ENCODE measurements at places on chromosomes 7 and 10. TPM values are rescaled to one million over a fixed set of nuclear protein-coding genes. Genes with fewer than 3 reads are reported as not detected.

DNA sequence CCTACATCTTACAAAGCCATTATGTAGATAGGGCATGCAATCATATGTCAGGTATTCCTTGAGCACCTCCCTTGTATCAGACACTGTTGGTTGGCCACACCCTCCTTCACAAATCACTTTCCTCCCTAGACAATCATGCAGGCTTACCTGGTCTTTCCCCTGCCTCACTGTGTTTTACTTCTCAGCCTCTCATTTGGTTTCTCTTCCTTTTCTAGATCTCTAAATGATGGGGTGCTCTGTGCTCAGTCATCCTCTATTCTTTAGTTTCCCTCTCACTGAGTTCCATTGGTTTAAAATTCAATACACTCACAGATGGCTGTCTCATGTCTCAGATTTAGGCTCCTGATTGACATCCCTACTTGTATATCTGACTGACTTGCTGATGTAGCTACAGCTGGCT is 31.4 kb downstream of the ANK3 start:
- DNase-seq: no peak

DNA sequence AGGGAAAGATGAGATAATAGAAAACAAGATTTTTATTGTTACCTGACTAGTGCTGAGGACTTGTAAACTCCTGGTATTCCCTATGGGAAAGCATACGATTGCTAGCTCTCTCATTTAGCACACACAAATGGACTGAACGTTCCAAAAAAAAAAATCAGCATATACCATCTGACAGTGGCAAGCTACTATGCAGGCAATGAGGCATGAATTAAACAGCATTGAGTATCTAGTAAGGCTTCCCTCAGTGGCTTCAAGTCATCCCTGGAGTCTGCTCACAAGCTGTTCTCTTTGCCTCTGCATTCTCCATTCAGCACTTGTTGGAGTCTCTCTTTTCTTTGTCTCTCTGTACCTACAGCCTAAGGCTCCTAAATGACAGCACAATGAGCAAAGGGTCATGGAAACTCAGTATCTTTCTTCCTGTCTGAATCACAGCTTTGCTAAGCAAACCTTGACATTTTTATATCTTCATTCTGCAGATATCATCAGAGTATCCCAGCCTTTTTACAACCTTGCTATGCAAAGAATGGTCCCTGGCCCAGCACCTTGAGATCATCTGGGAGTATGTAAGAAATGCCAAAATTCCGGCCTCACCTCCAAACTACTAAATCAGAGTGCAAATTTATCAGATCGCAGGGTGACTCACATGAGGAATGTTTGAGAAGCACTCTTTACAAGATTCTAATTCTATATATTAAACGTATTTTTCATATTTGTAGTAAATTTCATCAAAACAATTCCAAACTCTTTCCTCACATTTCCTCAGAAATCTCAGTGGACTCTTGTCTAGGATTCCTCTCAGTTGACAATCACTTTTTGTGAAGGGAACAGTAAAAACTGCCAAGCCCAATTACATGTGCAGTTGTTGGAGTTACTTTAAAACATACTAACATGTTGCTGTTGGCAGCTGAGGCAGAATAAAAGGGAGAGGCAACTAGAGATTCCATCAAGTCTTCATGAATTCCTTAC is 10.8 kb upstream of the LIPA start:
- DNase-seq: no peak

- DNase-seq: no peak
Measured at GRCh38 chr7:21185653-21186265, 242.1 kb upstream of the SP4 start.

DNA sequence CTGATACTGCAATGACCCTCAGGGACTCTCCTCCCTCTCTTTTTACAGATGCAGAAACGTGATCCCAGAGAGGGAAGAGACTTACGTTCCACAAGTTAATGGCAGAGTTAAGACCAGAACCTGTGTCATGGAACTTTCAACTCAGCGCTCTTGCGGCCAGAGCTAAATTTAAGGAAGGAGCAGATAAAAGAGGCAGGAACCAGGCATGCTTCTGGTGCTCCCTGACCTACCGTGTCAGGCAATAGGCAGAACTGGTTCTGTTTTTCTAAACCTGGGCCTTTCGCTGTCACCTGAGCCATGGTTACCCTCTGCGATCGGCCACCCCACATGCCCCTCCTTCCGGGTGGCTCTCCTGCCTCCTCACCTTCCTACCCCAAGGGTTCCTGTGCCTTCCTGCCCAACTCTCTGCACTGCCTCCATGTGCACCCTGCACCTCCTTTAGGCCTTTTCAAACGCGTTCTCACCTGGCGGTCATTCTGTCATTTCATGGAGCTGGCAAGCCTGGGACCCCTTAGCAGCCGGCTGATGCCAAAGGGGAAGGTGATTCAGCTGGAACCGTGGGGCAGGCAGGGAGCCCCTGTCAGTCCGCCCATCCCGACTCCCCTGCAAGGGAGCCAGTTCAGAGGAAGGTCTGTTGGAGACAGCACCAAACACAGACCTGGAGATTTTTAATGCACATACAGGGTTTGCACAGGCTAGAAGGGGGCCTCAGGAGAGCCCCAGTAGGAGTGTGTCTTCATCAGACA is 7.7 kb upstream of the GBX1 start:
- no peak for DNase-seq

DNA sequence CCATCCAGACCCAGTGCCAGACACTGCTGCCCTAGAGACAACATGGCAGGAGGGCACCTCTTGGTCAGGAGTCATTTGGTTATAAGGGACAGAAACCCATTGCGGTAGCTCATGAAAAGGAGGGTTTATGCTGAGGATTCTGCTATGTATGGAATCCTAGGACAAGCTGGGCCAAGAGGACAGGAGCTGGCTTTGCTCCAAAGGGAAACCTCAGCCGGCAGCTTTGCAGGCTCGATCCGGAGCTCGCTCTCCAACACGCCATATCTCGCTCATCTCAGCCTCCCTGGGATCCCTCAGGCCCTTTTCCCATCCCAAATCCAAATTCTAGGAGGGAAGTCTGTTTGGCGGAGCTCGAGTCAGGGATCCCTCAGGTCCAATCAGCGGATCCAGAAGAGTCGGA is 345.7 kb downstream of the GLRX3 start:
- DNase-seq: no peak

DNA sequence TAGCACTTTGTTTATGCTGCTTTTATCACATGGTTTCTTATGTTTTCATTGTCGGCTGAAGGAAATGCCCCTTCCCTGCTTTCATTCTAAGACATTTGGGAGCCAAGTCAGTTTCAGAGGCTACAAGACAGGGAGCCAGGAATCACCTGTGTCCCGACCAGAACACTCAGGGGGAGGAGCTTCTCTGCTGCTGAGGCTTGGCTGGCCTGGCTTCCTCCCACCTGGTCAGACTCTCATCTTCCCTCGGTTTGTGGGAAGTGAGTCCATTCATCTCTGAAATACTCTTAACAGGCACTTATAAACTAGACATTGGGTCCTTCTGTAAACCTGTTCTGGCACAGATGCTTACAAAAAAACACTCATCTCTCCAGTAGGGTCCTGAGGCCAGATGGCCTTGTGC is 19.6 kb upstream of the GOLGA7B start:
- no peak for DNase-seq

DNA sequence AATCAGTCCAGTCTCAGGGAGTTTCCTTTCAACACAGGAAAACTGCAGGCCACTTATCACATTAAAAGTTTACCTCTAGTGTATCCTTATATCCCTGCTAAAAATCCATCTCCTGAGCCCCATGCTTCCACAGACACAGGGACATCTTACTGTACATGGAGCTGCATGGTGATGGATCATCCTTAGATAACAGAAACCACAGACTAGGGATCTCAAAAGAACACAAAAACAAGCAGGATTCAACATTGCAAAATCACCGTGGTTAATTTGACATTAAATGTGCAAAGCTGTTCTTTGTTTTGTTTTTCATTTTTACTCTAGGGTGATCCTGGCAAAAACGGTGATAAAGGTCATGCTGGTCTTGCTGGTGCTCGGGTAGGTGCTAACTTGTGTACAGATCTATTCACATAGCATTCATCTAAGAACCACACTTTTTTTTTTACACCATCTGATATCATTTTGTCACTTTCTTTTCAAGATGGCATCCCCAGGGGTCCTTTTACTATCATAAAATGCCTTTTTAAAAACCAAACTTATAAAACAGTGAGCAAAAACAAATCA is 18.1 kb downstream of the COL1A2 start:
- DNase-seq: no peak

GRCh38 chr10:102083541-102083940 is 18.4 kb downstream of the HPS6 start:
- no peak for DNase-seq

- no peak for DNase-seq
Measured at GRCh38 chr7:94060752-94061151, 56.6 kb upstream of the BET1 start.

GRCh38 chr10:72291019-72291532 is 17.4 kb downstream of the DDIT4 start:
- DNase-seq: no peak

GRCh38 chr7:132520591-132521280 is 55.5 kb downstream of the PLXNA4 start:
- DNase-seq: no peak

DNA sequence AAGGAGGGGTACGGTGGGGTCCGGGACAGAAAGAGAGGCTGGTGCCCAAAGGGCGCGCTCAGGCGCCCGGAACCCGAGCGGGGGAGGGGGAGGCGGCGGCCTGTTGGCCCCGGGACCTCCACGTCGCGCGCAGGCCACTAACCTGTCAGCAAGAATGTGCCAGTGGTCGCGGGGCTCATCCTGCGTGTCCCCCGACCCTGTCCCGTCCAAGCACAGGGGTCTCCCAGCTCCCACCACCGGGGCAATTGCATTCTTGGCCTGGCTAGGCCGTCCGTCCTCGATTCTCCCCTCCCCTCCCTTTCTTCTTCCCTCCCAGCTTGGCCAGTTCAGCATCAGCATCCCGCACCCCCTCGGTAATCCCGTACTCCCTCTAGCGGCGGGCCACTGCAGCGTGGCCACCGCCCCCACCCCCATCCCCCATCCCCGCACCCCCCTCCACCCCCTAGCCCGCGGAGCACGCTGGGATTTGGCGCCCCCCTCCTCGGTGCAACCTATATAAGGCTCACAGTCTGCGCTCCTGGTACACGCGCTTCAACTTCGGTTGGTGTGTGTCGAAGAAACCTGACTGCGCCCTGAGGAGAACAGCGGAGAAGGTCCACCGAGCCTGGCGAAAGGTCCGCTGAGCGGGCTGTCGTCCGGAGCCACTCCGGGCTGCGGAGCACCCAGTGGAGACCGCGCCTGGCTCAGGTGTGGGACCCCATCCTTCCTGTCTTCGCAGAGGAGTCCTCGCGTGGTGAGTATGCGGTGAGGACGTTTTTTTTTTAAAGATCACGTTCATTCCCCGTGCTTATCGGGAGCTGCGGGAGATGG is at the start of gene SGCE:
Gene SGCE, minus strand, starts transcription at position 286 of the 810 bp plus-strand sequence. Its CDS starts 35 bp downstream, at position 251.
- DNase-seq: no peak

DNA sequence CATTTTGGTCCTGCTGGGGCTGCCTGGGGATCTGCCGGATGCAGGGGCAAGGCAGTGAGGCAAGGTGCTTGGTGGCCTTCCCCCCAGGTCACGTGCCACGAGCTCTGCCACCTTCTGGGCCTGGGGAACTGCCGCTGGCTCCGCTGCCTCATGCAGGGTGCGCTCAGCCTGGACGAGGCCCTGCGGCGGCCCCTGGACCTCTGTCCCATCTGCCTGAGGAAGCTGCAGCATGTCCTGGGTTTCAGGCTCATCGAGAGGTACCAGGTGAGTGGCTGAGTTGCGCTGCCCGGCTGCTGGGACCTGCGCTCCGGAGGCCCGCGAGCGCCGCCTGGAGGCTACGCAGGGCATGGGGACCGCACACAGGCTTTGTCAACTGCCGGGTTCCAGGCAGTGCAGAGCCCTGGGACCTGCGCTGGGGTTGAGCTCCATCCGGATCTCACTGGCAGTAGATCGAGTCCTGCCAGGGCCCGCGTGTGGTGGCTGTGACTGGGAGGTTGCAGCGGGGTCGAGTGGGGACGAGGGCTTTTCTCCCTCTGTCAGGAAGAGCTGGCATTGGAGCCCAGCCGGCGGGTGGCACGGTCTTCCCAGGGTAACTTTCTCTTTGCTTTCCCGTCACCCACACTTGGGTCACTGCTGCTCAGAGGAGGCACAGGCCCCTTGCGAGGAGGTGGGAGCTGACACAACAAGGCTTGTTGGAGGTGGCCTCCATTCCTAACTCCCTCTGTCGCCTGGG is 21.7 kb downstream of the AMZ1 start:
- no peak for DNase-seq

DNA sequence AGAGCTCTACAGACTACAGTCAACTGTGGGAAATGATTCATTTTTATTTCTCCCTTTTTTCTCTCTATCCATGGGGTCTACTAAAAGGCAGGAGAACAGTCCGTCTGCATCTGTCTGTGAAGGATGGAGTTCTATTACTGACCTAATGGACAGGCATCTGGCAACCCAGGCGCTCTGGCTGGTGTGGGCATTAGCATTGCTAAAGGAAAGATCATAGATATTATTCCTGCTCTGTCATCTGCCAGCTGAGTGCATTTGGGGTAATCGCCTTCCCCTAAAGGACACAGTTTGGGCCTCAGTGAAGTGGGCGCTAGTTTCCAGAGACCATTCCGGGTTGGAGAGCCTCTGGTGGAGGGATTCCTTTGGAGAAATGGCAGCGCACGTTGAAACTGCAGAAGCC is 201.3 kb upstream of the TCERG1L start:
- no peak for DNase-seq

DNA sequence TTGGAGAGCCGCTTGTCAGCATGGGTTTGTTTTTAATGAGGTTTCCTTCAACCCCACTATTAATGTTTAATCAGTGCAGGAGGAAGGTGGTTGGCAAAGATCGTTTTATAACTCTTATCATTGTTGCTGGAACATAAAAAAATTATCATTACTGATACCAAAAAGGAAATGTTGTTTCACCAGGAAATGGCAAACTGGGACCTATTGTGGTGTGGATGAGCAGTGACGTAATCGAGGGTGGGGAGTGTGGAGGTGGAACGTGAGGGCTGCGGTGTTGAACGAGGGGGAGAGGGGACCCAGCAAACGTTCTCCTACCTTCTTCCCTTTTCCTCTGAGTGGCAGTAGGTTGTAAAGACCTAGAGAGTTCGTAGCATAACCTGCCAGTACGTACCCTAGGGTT is 71.9 kb upstream of the TOMM7 start:
- DNase-seq: no peak

DNA sequence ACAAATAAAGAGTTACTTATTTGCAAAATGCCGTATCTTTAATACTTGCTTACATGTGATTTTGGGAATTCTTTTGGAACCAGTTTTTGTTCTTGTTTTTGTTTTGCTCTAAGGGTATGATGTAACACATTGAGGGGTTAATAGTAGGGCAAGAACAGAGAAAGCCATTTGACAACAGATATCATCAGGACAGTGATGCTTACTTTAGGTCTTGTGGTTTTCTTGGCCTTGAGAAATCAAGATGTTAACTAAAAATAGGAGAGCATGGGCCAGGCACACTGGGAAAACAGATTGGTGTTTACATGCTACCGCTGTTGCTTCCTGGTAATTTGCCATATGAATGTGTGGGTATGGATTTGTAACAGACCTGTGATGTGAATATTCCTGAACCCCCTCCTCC is 3.7 kb downstream of the SAMD8 start:
- no peak for DNase-seq

The C10orf105 gene
- total RNA-seq: 0.49 TPM

The ADCYAP1R1 gene
- total RNA-seq: 12.0 TPM

The STK17A gene
- total RNA-seq: 16.7 TPM

The OR9A2 gene
- total RNA-seq: not detected

The PRF1 gene
- 20.9 TPM for total RNA-seq

The MKX gene
- total RNA-seq: 2.2 TPM
